Uterus (tissue), 4 donors: ENCODE measurements at places on chromosomes 7 and 10.

GRCh38 chr7:28211006-28211405 is 30.4 kb upstream of the JAZF1 start:
- DNase-seq, result no peak

GRCh38 chr7:7183838-7184463 is 1.6 kb downstream of the C1GALT1 start:
- no peak for DNase-seq

DNA sequence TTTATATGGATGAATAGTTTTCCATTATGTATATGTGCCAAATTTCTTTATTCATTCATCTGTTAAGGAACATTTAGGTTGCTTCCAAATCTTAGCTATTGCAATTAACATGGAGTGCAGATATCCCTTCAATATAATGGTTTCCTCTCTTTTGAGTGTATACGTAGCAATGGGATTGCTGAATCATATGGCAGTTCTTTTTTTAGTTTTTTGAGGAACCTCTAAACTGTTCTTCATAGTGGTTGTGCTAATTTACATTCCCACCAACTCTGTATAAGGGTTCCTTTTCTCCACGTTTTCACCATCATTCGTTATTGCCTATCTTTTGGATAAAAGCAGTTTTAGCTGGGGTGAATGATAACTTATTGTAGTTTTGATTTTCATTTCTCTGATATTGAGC is 46.5 kb downstream of the FAS start:
- no peak for DNase-seq

DNA sequence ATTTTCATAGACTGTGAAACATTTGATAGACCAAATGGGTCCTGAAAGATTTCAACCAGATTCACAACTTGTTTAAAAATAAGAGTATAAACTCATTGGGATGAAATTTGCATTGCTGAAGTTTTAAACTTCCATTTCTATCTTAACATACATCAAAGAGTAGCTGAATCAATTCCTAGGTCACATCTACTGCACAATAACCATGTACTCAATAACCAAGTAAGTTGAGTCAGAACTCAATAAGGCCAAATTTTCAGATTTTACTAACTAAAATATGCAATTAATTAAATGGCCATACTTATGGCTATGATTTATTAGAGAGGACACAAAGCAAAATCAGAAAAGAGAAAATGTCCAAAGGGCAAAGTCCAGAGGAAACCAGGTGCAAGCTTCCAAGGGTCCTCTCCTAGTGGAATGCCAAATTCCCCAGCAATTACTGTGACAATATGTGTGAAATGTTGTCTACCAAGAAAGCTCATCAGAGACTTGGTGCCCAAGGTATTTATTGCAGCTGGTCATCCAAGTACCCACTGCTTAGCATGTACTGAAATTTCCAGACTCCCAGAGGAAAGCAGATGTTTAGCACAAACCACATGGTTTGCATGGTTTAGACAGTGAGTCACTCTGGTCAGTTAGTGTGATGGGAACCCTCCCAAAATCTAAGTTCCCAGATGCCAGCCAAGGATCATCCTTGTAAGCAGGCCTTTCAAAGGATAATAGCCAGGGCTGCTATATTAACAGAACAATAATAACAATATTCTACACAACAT is 238.9 kb downstream of the IPMK start:
- DNase-seq, result no peak

GRCh38 chr10:59668096-59668495 is 41.6 kb downstream of the SLC16A9 start:
- no peak for DNase-seq

GRCh38 chr7:36119005-36119706 is 33.9 kb upstream of the EEPD1 start:
- no peak for DNase-seq

DNA sequence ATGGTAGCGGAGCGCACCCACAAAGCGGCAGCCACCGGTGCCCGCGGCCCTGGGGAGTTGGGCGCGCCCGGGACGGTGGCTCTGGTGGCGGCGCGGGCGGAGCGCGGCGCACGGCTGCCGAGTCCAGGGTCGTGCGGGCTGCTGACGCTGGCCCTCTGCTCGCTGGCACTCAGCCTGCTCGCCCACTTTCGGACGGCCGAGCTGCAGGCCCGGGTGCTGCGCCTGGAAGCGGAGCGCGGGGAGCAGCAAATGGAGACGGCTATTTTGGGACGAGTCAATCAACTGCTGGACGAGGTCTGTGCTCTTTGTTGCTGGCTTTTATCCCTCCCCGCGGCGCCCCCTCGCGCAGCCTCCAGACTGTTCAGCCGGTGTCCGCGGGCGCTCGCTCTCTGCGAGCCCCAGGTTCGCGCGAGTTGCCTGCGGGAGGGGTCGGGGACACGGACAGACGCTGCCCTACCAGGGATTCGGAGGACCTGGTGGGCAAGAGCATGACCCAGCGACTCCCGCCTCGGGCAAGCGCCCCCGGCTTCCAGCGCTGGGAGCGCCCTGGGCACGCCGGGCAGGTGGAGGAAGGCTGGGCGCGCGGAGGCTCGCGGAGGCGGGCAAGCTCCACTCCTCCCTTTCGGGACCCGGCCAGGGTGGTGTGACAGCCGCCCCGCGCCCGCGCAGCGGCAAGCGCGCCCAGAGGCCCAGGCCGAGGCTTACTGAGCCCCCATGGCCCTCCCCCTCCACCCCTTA is 887 bp downstream of the COL13A1 start:
- no peak for DNase-seq

DNA sequence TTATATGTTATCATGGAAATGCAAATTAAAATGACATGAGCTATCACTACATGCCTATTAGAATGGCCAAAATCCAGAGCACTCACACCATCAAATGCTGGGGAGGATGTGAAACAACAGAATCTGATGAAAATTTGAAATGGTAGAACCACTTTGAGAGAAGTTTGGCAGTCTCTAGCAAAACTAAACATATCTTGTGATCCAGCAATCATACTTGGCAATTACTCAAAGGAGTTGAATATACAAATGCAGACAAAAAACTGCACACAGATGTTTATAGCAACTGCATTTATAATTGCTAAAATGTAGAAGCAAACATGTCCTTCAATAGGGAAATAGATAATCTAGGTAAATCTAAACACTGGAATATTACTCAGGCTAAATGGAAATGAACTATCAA is 1164.9 kb downstream of the DNAJB9 start:
- no peak for DNase-seq

DNA sequence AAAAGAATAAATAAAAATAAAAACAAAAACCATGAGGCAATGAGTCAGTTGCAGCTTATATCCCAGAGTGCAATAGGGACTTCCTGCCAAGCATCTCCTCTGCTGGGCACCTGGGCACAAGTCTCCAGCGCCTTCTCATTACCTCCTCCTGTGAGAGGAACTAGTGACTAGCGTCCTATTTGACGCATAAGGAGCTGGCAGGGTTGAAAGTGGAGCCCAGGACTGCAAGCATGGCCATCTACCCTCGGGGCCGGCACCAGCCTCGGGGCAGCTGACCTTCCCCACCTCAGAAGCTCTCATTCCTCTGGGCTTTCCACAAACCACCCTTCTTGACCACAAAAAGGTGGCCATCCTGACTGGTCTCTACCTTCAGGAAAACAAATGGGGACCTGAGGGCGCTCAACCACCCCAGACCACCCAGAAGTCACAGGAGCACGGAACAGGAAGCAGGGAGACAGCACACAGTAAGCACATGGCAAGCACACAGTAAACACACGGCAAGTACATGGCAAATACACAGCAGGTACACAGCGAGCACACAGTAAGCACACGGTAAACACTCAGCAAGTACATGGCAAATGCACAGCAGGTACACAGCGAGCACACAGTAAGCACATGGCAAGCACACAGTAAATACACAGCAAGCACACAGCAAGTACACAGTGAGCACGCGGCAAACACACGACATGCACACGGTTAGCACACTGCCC is 19.1 kb downstream of the CTBP2 start:
- DNase-seq, result no peak

GRCh38 chr10:100642295-100642994 is 102.9 kb upstream of the PAX2 start:
- no peak for DNase-seq

GRCh38 chr7:131284702-131285419 is 42.8 kb upstream of the MKLN1 start:
- DNase-seq, result peak; percentile 54

- no peak for DNase-seq
Observed at GRCh38 chr7:158123753-158124152, 463.9 kb downstream of the PTPRN2 start.
